HS-5 (cell line): ENCODE measurements at places on chromosomes 3 and 15.
A peak's percentile ranks its signal among the peaks of the same experiment; 100 is the strongest.

DNA sequence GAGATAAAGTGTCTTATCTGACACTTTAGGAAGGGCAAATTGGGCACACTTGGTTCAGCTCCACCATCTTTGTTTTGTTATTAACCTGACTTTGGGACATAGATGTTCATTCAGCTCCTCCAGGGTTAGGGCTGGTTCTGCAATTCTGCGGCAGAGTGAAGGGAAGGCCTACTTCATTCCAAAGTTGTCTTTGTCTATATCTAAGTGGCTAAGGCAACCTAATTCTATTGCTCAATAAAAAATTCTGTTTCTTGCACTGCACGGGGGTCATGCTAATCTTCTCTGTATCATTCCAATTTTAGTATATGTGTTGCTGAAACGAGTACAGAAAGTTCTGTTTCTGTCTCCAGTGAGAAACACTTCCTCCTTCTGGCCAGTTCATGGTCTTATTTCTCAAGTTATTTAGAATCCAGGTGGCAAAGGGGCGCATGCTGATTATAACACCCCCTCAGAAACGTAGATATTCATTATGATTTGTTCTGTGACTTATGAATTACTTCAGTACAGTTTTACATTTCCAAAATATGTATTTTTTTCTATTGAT is 53.5 kb downstream of the PFN2 start:
- DNase-seq: no peak

- no peak for DNase-seq
These were observed 285.5 kb upstream of the ICE2 start for GRCh38 chr15:60764408-60764963.

- DNase-seq: no peak
These were observed 240.0 kb upstream of the SEMA6D start for GRCh38 chr15:47477341-47477740.

DNA sequence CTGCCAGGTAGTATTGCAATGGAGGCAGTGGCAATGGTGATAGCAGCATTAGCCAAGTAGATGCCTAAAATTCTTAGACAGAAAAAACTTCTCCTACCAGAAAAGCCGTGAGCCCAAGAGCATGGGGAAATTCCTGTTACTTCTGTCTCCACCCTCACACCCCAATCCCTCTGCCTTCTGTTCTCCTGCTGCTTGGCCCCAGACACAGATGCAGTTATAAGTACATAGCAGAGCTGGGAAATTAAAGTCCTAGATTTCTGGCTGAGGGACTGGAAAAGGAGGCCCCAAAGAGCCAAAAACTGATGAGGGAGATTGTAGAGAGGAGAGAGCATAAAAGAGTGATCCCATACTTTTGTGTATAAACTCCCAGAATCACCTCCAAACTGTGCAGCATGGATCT is 166.9 kb downstream of the SMAD6 start:
- no peak for DNase-seq

- peak; percentile 71 for DNase-seq
These were observed 81.7 kb downstream of the TAMM41 start for GRCh38 chr3:11764931-11765363.

GRCh38 chr15:70480196-70480856 is 283.0 kb downstream of the UACA start:
- DNase-seq: no peak

- peak; percentile 33 for DNase-seq
These were observed 9.3 kb downstream of the ZPLD1 start for GRCh38 chr3:102444101-102444500.

DNA sequence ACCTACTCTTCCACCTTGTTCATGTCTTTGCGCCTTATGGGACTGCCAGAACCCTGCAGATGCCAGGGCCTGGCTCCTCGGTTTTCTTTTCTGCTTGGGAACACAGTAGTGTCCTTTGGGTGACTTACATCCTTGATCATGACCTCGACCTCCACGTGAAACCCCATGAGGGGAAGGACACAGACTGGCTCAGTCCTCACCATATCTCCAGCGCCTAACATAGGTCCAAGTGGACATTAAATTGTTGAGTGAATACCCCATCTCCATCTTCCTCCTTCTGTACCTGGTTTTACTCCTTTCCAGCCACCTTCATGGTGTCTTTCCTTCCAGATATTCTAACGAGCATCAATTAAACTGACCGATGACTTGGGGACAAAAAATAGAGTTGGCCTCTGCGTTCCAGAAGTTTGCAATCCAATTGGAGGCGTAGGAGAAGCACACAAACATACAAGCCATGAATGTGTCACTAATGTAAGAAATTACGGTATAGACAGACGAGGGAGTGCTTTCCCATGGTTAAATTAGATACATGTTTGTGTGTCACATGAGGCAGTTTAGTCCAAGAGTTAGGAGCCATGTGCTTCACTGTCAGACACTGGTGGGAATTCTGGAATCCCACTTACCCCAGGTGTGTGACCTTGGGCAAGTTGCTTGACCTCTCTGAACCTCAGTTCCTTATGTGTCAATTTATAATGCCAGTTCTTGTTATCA is 907 bp upstream of the HERC1 start:
- no peak for DNase-seq

- no peak for DNase-seq
These were observed 15.2 kb downstream of the CSRNP1 start for GRCh38 chr3:39137991-39138803.

DNA sequence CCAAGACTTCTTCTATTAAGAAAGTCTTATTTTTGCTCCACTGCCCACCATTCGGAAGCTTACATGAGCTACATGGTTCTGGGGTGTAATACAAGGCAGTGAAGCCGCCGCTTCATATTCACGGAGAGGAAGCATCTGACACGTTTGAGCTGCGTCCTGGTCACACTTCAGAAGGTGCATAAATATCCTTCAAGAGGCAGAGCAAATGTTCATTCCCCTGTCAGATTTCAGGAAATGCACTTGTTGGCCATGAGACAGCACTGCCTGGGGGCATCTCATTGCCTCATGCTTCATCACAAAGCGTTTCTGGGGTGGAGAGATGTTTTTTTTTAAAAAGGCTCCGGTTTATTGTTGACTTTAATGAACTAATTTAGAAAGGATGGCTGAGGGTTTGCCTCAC is 119.9 kb downstream of the CADPS start:
- no peak for DNase-seq

DNA sequence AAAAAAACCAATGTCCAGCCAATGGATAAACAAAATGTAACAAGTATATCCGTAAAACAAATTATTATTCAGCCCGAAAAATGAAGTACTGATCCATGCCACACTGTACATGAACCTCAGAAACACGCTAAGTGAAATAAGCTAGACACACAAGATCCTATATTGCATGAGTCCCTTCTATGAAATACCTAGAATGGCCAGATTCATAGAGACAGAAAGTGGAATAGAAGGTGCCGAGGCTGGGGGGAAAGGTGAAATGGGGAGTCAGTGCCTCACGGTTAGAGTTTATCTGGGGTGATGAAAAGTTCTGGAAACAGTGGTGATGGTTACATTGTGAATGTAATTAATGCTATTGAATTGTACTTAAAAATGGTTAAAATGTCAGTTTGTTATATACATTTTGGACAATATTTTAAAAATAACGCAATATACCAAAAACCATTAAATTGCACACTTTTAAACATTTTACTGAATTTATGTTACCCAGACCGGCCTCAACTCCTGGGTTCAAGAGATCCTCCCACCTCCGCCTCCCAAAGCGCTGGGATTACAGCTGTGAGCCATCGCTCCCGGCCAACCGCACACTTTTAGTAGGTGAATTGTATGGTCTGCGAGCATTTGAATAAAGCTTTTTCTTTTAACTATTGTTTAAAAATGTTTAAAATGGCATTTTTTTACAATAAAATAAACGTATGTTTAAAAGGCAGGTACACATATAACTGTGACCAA is 2.1 kb downstream of the RNF168 start:
- no peak for DNase-seq

GRCh38 chr15:73464602-73465001 is 21.6 kb downstream of the REC114 start:
- no peak for DNase-seq

- no peak for DNase-seq
These were observed at the start of gene SH3GL3 for GRCh38 chr15:83446904-83447709. Gene SH3GL3, plus strand, starts transcription at chr15:83447341. Its CDS starts 193 bp downstream, at chr15:83447534.

GRCh38 chr3:147943265-147943945 is 534.2 kb downstream of the ZIC1 start:
- peak; percentile 82 for DNase-seq

DNA sequence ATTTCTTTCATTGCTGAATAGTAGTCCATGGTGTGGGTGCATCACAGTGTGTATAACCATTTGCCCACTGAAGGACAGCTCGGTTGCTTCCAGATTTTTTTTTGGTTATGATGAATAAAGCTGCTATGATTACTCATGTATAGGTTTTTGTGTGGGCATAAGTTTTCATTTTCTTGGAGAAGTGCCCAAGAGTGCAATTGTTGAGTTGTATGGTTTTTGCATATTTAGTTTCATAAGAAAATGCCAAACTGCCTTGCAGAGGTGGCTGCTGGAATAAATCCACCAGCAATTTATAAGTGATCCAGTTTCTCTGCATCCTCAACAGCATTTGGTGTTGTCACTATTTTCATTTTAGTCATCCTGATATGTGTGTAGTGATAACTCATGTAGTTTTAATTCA is 8.4 kb upstream of the SPESP1 start:
- no peak for DNase-seq

DNA sequence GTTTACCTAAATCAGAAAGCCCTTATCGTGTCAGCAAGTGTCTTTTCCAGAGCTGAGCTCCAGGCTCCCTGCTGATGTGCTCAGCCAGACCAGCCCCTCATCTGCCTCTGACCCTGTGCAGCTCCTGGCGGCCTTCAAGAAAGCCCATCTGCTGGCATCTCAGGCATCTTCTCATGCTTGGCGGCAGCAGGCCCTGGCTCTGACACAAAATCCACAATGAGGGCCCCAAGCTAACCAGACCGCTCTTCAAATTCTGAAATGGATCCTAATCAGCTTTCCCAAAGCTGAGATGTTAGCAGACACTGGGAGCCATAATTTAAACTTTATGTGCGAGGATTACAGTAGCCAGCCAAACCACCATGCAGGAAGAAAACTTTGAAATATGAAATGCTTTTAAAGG is 50.8 kb upstream of the CTDSPL start:
- DNase-seq: no peak

DNA sequence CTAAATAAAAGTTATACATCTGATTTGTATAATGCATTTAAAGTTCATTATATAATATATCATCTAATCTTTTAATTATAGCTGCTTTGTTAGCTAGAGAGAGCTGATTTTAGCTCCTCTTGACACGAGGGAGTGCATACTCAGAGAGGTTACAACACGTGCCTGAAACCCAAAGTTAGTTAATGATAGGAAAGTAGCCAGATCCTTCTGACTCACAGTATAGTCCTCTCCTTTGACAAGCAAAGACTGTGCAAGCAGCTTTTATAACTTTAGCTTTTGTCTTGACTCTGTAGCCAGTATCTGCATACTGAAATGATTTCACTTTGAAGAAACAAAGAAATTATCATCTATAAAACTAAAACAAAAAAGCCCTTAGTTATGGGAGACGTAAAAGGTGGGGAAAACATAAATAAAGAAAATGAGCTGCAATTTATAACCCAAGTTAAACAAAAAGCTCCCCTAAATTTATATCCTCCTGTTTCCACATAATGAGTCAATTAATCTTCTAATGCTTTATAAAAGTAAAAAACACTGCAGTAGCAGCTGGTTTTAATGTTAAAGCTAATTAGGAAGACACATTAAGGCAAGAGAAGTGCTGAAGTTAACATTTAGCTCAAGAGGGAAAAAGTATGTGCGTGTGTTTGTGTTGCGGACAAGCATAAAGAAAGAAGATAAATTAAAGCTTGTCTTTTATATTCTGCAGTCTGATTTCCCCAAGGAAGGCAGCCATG is 13.1 kb downstream of the GABRR3 start:
- peak; percentile 28 for DNase-seq

DNA sequence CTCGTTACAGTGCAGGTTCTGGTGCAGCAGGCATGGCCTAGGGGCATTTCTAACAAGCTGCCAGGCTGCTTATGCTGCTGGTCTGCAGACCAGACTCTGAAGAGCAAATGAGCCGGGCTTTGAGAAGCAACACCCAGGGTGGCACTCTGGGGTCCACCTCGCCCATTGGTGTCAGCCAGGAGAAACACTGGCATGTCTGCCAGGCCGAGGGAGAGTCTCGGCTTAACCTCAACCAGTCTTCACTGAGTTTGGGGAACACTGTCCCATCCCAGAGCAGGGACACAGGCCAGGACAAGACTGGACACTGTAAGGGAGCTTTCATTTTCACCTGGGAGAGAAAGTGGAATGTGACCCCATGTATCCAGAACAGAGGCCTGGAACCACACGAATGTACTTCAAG is 93.4 kb downstream of the TOP2B start:
- DNase-seq: no peak

GRCh38 chr3:69803681-69804270 is 64.5 kb downstream of the MITF start:
- no peak for DNase-seq

DNA sequence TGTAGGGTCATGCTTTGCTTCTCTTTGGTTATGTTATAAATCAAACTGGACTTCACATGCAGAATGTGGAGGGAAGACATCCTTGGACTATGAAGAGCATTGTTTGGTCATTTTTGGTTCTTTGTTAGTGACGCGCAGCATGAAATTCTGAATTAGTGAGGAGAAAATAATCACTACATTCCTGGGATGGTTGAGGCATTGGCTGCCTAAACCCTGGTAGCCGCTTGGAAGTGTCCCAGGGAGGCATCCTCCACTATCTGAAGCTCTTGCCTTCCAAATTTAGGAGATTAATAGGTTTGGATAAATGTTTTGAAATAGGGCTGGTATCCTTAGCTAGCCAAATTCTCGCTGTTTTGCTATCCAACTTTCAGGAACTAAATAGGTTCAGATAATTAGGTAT is 96.2 kb downstream of the CLSTN2 start:
- DNase-seq: no peak

DNA sequence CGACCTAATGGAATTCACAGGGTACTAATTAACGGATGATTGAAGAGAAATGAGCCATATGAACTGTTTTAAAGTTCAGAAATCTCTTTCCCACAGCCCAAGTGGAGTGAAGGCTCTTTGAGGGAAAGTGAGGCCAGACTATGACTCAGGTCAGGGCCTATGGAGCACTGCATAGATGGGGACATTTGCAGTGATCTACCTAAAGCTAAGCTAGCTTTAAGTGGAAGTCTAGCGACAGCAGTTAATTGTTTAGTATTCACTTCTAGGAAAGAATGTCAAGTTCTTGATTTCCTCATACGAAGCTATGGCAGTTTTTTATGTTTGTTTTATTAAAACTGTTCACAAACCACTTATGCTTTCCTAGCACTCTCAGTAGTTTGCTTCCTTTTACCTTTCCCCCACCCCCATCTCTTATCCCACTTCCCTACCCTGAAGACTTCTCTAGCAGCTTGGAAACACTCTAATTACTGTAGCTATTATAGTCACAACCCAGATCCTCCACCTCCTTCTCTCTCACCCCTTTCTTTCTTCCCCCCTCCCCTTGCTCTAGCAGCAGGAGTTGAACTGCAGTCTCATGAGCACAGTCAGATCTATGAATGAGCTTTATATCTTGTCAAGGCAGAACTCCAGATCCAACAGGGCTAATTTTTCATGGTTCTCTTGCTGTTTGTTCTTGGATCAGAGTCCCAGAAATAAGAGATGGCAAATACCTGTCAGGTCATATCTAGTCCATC is 6.2 kb downstream of the ZNF609 start:
- no peak for DNase-seq

GRCh38 chr3:119664850-119665379 is 4.5 kb upstream of the POPDC2 start:
- DNase-seq: no peak

- DNase-seq: no peak
These were observed 36.6 kb upstream of the EPHB3 start for GRCh38 chr3:184524981-184525336.

GRCh38 chr3:172980849-172981248 is 160.2 kb downstream of the SPATA16 start:
- peak; percentile 24 for DNase-seq
